Stimulated activated CD4-positive, alpha-beta T cell treated with anti-CD3 and anti-CD28 coated beads, Interleukin-4, amount 100 ng/mL, for 24 hours (primary cell): ENCODE measurements at places on chromosomes 4 and X.

- DNase-seq: no peak
These were observed 518.7 kb downstream of the GRXCR1 start for GRCh38 chr4:43411226-43411625.

DNA sequence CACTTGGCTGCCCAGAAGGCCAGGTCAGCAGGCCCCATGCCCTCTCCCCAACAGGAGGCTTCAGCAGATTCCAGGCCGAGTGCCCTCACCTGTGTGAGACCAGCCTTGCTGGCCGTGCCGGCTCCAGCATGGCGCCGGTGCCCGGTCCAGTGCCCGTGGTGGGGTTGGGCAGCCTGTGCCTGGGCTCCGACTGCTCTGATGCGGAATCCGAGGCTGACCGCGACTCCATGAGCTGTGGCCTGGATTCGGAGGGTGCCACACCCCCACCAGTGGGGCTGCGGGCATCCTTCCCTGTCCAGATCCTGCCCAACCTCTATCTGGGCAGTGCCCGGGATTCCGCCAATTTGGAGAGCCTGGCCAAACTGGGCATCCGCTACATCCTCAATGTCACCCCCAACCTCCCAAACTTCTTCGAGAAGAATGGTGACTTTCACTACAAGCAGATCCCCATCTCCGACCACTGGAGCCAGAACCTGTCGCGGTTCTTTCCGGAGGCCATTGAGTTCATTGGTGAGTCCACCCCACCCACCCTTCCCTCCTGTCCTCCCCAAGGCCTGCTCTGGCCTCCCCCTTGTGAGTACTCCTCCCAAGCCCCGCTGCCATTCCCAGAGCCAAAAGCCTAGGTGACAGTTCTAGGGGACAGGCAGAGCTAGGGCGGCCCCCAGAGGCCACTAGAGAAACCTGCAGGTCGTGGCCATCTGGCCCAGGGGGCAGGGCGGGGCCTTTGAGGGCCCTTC lies 2.3 kb downstream of the DUSP9 start:
- DNase-seq: peak; percentile 30

- DNase-seq: peak; percentile 25
These were observed 138.0 kb downstream of the RBMX2 start for GRCh38 chrX:130539721-130540321.

DNA sequence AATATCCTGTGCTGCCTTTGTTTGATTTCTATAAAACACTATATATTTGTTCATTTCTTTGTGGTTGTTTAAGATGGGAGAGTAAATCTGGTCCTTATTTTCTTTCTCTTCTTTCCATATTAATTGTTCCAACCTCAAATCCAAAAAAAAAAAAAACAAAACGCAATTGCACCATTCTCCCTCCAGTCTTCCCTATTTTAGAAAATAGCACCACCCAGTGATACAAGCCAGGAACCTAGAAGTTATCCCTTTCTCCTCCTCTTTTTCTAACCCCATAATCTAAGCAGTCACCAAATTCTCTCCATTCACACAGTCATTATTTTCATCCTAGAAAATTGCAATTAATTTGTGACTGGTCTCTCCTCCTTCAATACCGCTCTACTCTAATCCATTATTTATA lies 107.8 kb downstream of the GABRA3 start:
- DNase-seq: no peak

- DNase-seq: no peak
These were observed 14.6 kb downstream of the LDB2 start for GRCh38 chr4:16883806-16884205.

- DNase-seq: no peak
These were observed 164.1 kb downstream of the GASK1B start for GRCh38 chr4:158008551-158009218.

DNA sequence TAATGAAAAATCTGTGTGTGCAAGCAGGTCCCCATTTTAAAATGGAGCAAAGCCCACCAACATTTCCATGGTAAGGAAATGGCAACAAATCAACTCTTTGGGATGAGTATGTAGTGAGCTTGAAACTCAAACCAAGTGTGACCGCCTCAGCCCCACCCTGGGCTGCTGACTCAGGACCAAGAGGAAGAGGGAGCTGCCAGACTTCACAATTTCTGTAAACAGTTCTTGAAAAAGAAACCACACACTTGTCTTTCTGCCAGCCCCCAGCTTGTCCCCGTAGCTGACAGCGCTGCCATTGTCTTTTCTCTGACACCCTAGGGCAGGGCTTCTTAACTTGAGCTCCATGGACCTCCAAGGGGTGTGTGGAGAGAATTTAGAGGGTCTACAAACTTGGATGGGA lies 10.3 kb downstream of the RTL5 start:
- DNase-seq: peak; percentile 31

DNA sequence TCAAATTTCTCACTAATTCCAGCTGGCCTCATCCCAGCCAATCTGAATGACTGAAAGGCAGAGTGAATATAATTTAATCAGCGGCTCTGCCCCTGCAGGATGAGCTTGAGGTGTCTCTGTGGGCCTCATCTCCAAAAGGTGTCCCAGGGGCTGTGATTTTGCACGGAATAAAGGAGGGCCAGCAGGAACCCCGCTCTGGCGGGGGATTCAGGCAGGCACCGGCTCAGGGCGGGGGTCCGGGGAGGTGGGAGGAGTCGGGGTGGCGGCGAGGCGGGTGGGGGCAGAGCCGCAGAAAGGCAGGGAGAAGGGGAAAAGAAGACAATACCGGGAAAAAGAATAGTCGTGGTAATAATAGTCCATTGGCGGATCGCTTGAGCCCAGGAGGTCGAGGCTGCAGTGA lies 16.0 kb upstream of the ERCC6L start:
- no peak for DNase-seq

DNA sequence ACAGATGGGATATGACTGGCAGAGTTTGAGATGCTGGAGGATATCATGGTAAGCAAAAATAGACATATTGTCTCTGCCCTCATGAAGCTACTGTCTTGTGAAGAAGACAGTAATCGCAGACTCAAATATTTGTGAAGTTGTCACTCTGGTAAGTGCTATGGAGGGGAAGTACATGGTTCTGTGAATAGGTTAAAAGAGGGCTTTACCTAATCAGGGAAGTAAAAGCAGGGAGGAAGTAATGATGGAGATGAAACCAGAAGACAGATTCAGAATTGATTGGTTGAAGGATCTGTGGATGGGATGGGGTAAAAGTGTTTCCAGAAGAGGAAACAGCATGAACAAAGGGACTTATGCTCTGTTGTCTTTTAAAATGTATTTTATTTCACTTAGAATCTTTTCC lies 19.3 kb upstream of the MAGED1 start:
- DNase-seq: no peak

DNA sequence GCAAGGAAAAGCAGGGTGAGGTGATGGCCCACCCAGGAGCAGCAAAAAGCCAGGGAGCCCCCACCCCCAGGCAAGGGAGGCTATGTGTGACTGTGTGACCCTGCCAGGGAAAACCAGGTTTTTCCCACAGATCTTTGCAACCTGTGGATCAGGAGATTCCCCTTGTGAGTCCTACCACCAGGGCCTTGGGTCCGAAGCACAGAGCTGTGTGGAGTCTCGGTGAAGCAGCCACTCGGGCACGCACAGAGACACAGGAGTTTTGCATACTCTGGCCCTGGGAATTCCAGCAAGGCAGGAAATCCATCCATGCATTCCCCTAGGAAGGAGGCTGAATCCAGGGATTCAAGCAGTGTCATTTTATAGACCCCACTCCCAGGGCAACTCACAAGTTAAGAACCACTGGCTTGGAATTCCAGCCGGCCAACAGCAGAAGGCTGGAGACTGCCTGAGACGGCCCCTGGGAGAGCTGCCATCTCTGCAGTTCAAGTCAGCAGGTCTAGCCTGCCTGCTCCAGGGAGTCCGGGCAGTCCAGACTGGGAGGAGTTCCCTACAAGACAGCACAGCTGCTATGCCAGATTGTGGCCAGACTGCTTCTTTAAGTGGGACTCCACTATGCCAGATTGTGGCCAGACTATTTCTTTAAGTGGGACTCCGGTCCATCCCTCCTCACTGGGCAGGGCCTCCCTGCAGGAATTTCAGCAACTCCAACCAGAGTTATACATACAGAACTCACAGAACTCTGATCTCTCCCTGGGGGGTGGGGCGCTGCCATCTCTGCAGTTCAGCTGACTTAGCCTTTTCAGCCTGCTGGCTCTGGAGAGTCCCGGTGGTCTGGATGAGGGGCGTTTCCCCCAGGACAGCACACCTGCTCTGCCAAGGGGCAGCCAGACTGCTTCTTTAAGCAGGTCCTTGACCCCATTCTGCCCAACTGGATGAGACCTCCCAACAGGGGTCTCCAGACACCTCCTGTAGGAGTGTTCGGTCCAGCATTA lies 85.1 kb upstream of the ADAD1 start:
- no peak for DNase-seq

- no peak for DNase-seq
These were observed 47.6 kb downstream of the POLA1 start for GRCh38 chrX:24741330-24741729.

DNA sequence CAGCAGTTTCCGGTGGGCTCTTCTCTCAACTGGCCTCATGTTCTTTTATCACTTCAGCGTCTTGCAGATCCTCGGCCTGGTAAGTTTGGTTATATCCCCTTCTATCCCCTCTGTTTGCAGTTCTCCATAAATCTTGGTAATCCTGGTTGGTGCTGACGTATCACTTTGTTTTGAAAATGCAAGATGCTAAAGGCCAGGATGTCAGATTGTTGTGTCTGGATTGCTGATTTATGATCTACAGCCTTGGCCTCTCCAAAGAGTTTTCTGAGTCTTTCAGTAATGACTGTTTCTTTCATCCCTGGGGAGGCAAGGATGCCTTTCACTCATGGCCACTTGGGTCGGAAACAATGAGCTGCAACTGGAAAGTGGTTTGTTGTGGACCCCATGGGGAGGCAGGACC lies 146.4 kb downstream of the AMMECR1 start:
- DNase-seq: no peak

DNA sequence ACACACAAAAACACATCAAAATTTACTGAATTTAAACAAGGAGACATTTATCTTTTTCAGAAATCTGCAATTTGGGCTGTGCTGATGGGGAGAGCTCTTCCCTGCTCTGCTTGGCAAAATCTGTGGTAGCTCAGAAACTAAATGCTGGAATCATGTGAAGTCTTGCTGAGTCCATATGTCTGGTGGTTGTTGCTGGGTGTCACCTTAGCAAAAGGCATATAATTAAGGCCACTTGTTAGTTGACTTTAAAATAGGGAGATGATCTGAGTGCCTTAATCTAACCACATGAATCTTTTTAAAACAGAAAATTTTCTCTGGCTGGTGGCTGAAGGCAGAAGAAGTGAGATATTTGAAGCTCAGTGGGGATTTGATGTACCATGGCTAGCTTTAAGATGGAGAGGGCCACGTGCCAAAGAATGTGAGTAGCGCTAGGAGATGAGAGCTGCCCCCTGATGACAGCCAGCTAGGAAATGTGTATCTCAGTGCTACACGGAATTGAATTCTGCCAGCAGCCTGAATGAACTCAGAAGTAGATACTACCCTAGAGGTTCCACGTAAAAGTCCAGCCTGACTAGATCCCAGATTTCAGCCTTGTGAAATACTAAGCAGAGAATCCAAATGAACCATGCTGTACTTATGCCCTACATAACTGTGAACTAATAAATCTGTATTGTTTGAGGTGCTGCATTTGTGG lies 7.6 kb upstream of the GUF1 start:
- DNase-seq: no peak

DNA sequence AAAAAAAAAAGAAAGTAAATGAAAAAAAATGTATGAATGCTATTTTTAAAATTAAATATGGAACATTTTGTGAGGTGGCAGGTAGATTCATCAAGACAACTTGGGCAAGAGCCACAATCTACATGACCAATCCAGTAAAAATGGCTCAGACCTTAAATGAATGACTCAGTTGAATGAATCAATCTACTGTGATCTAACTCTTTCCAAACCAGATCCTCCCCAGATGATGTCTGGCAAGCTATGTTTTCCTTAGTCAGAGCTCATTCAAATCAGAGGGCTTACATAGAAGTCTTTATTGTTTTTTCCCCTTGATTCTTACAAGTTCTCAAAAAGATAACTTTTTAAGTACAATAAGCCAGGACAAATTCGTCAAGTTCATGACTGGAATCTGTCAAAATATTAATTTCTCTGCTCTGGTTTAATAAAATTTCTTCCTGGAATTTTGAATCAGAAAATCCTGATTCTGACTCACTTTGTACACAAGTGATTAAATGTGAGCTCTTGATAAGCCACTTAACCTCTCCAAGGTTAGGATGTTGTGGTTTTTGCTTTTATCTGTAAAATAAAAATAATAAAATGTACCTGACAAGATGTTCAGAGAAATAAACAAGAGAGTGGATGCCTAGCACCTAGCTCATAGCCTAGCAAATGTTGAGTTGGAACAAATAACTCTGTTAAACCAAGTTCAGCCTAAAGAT lies 105.6 kb upstream of the SMIM31 start:
- DNase-seq: no peak

GRCh38 chr4:73788411-73788810 lies 48.0 kb downstream of the CXCL8 start:
- no peak for DNase-seq

DNA sequence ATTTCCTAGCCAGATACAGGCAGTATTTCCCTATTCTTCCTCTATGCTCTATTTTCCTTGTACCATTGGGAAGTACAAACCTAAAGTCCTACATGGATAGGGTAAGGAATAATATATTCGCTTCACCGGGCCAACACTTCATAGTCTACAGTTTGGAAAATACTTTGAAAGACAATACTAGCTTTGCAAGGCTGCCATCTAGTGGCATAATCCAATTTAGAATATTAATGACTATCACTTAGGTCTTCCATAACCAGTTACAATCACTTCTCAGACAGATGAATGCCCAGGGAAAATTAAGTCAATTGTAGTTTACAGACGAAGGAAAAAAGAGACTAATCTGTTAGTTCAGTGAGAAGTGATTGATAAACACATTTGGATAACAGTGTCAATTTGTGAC lies 141.0 kb upstream of the FAM47C start:
- no peak for DNase-seq

DNA sequence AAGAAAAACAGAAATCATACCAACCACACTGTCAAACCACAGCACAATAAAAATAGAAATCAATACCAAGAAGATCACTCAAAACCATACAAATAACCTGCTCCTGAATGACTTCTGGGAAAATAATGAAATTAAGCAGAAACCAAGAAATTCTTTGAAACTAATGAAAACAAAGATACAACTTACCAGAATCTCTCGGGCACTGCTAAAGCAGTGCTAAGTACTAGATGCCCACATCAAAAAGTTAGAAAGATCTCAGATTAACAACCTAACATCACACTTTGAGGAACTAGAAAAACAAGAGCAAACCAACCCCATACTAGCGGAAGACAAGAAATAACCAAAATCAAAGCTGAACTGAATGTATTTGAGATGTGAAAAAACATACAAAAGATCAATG lies 33.2 kb downstream of the AWAT2 start:
- no peak for DNase-seq

GRCh38 chr4:39730072-39730471 lies 32.1 kb downstream of the UBE2K start:
- no peak for DNase-seq

GRCh38 chr4:153026591-153027346 lies 90.6 kb downstream of the FHDC1 start:
- DNase-seq: no peak

- DNase-seq: no peak
These were observed 127.5 kb upstream of the GIMD1 start for GRCh38 chr4:106496061-106496460.
